Heart left ventricle (tissue), 16 donors: ENCODE measurements at places on chromosomes 1 and 21. TPM values are rescaled to one million over a fixed set of nuclear protein-coding genes. Genes with fewer than 3 reads are reported as not detected.

The SKI gene
- 41.3 TPM for total RNA-seq

DNA sequence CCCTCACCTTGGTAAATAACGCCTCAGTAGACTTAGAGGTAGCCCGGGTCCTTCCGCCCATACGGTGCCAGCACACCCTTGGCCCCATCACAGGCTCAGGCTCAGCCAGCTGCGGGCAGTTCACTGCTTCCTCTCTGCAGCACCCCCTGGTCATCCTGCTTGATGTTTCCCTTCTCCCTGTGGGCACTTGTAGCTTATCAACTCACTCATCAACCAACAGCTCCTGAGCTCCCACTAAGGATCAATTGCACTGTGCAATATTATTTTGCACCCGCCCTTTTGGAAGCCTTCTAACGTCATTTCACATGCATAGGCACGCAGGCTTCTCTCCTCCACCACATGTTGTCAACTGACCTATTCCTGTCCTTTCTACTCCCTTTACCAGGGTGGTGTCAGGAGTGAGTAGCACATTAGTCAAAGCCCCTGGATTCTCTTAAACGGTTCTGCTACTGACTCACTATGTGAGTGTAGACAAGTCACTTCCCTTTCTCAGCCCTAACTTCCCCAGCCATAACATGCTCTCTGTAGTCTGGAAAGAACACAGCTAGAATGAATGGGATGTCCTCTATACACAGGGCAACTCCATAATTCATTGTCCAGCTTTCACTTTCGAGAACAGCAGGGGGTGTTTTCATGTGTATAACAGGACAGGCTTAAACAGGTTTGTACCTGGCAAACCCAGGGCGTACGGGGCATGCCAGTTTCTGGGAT, 47.1 kb upstream of the IRF2BP2 start:
- H3K27ac ChIP-seq: peak overlapping the region; percentile 85
- DNase-seq: no peak
- H3K4me1 ChIP-seq: no peaks in the 10 kb centered on the region
- H3K4me3 ChIP-seq: no peak overlapping the region
- no peaks in the 10 kb centered on the region for H3K36me3 ChIP-seq

The PAX7 gene
- not detected for total RNA-seq

The RNU1-3 gene
- total RNA-seq: 2,349 TPM

The ITSN1 gene
- 29.5 TPM for total RNA-seq
